Activated CD4-positive, alpha-beta T cell treated with anti-CD3 and anti-CD28 coated beads, Interleukin-2, Interleukin-6, amounts not matched to agents 100 ng/mL and 50 ng/mL, durations not matched to agents 16 hours and 8 hours (primary cell): ENCODE measurements at places on chromosomes 7 and 10.
A peak's percentile ranks its signal among the peaks of the same experiment; 100 is the strongest.

- no peak for DNase-seq
These were observed 554.4 kb downstream of the PTPRN2 start for GRCh38 chr7:158033196-158033595.

DNA sequence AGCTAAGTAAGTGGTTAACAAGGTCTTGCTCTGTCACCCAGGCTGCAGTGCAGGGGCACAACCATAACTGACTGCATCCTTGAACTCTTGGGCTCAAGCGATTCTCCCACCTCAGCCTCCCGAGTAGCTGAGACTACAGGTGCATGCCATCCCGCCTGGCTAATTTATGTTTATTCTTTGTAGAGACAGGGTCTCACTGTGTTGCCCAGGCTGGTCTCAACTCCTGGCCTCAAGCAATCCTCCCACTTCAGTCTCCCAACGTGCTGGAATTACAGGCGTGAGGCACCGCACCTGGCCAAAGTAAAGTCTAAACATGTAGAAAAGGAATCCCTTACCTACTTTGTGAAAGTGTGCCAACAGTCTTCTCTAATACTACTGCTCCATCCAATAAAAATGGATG is 17.9 kb downstream of the PARD3 start:
- DNase-seq = no peak

DNA sequence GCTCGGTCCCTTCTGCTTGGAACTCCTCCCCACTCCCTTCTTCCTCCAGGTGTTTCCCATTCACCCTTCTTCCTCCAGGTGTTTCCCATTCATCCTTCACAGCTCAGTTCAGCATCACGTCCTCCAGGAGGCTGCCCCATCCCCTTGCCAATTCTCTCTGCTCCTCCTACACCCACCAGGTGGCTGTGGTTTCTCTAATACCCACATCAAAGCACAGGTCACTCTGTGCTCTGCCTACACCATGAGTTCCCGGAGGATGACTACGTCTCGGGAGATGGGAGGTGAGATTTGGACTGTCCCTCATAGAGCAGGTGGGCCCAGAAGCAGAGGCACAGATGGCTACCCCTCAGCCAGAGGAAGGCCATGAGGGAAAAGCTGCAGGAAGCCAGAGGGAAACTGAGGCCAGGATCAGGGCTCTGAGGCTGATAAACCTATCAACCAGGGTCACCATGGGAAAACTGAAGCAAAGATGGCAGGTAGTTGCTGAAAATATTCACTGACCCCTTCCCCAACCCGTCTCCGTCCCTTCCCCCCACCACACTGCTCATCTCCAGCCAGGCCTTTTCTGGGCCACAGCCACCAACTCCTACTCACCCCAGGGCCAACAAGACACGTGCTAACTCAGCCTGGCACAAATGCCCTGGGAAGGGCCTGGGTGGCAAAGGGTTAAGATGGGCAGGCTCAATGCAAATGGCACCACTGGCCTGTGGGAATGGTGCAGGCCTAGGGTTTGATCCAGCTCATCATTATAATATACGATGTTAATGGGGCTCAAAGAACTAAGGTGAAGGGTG is 56.6 kb upstream of the CPXM2 start:
- no peak for DNase-seq

DNA sequence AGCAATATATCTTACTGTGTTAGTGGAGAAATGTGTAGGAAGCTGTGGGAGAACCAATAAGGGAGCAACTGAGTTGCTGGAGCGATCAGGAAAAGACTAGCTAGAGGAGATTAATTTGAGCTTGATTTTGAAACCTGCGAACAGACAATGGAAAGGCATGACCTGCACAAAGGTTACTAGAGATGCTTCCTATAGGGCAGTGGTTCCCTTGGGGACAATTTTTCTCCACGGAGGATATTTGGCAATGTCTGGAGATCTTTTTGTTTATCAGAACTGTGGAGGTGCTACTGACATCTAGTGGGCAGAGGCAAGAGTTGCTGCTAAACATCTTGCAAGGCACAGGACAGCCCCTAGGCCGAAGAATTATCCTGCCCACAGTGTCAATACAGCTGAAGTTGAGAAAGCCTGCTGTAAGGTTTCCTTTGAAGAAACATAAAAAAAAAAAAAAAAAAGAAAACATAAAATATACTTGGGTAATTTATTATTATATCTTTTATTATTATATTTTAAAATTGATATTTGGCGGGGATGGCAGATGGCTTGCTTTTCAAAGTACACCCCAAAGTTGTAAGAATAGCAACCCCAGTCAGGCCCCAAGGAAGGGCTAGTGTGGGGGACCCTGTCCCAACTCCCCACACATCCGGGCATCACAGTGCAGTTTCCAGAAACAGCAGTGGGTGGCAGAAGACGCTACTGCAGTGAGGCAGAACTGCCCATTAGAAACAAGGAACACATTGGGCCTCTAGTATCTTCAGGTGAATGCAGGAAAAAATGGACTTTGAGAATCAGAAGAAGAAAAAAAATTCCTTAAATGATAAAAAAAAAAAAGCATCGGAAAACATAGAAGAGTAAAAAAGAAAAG is 481.6 kb downstream of the SH2D4B start:
- DNase-seq = peak; percentile 48

DNA sequence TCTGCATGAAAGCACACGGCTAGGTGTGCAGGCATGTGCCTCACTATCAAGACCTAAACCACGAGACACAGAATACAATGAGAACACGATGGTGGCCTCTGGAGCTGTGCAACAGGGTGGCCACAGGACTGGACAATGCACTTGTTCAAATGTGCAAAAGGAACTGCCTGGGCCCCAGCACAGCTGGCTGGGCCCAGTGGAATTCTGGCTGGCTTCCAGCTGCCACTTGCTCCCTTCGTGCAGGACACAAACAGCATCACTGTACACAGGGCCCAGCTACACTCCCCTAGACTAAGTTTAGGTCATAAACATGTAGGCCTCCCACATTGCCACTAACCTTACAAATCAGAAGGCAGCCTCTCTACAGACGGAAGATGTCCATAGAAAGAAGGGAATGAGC is 23.4 kb downstream of the DOCK4 start:
- no peak for DNase-seq

DNA sequence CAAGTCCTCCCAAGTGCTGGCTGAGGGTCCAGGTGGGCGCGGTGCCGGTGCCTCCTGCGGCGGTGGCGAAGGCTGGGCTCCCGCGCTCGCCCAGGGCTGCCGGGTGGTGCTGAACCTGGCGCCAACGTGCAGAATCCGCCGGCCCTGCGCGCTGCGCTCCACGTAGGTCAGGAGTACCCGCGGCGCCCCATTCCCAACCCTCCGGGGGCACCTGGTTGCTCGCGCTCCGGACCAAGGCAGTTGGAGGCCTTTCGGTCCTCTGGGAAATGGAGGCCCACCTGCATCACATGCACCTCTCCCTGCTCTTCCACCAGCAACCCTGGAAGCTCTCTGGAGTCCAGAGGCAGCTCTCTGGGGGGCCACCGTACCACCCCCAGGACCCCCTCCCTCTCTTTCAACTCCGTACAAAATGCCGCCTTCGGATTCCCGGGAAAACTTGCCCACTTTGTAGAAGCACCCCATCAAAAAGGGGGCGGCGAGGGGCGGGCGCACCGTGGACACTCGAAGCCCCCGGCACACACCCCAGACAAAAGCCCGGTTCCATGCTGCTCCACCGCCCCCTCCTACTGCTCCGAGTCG is 745 bp downstream of the SLC16A9 start:
- peak; percentile 39 for DNase-seq

DNA sequence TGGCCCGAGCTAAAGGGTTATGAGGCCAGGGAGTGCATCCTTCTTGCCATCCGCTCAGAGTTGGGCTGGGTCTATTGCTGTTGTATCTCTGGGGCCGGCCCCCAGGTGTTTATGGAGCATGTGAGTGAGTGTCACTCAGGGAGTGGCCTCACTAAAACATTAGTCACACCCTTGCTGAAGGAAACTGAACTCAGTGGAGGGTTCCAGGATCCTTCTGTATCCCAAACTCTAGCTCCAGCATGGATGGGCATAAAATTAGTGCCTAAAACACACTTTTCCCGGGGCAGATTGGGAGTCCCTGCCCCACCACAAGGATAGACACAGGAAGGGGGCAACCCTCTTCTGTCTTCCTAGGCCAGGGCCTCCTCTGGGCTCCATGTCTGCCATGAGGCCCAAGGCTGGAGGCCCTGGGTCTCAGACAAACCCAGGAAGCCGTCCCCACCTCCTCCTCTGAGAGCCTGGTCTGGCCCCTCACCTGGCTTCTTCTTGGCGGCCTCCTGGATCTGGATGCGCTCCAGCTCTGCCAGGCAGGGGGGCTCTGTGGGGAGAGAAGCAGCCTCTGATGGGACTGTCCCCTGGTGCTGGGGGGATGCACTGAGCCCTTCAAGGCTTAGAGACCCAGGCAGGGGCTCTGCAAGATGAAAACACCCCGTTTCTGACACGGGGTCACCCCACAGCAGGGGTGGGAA is 24.5 kb downstream of the SPOCK2 start:
- DNase-seq = no peak
